RKO (cell line): ENCODE measurements at places on chromosomes 7 and 10.

DNA sequence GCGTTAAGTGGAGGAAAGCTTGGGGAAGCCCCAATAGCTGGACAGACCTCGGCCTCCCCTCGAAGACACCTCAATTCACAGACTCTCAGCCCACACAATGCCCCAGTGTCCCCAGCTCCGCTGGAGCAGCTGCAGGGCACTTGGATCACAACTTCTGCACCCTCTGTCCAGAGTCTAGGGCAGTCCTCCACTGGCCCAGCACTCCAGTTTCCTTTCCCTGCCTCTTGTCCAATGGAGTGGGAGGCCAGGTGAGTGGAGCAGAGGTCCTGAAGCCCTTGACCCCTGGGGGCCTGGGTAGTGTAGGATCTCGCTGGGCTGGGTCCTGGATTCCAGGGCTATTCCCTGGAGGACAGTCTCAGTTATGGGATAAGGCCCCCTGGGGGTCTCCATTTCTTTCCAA, 11.9 kb downstream of the SFRP5 start:
- no peak for DNase-seq

- DNase-seq, result peak; percentile 76
Measured at GRCh38 chr7:136405931-136406777, 429.0 kb upstream of the MTPN start.

- no peak for DNase-seq
Measured at GRCh38 chr10:14306190-14306589, 24.5 kb downstream of the FRMD4A start.

GRCh38 chr10:43137717-43138020, 576 bp upstream of the CSGALNACT2 start:
- peak; percentile 53 for DNase-seq

DNA sequence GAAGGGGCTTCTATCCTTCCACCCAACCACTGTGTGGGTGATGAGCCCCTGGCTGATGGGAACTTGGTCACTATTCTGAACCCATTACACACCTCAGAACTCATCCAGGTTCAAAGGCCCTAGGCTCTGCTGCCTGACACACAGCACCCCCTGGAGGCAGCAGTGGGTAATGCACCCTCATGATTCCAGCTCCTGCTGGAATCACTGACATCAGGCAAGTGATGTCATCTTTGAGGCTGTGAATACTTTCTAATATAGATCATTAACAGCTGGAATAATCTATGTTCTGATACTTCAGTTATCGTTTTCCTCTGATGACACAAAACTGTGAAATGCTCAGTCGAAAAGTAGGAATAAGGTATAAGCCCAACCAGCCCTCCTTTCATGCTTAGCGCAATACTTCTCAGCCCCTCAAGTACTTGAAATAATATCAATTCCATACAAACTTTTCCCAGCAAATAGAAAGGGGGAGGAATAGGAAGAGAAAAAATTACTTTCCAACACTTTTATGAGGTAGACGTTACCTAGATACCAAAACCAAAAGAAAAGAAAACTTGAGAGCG, 7.5 kb upstream of the RBP3 start:
- peak; percentile 64 for DNase-seq

DNA sequence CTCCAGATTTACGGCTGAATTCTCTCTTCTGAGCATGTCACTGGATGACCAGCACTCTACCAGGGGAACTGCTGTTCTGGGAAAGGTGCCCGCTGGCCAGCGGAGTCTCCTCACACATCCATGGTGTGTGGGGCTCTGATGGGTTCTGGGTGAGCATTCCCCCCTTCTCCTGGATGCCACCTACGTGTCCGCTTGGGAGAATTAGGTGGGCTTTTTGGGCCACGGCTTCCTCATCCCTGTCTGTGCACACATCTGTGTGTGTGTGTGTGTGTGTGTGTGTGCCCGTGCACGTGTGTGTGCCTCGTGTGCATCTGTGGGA, 163.0 kb downstream of the DNAJB6 start:
- no peak for DNase-seq

GRCh38 chr10:97039538-97040247, 146.1 kb downstream of the SLIT1 start:
- no peak for DNase-seq

- DNase-seq, result no peak
Measured at GRCh38 chr7:156179872-156180390, 367.7 kb upstream of the SHH start.

GRCh38 chr10:119620241-119621077, 23.7 kb upstream of the TIAL1 start:
- no peak for DNase-seq

- no peak for DNase-seq
Measured at GRCh38 chr10:13690281-13690825, 103.6 kb downstream of the PRPF18 start.

GRCh38 chr10:104334965-104335650, 3.2 kb downstream of the ITPRIP start:
- no peak for DNase-seq

DNA sequence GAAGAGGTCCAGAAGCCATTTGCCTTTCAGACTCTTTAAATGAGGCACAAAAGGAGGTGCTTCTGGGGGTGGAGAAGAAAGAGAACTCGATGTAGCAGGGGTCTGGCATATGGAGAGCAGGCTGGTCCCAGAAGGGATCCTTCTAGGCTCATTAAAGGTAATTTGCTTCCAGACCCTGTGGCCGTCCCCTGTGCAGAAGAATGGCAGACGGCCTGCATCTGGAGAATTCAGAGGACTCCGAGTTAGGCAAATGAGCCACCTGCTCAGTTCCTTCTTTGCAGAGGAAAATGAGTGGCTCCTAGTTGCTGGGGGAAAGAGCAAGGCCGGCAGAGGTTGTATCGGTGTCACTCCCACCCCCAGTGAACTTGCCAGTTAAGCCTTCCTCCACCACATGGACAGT, 73.8 kb upstream of the FAM180A start:
- no peak for DNase-seq
